ENCODE measurements at places on chromosomes 5 and 9.

GRCh38 chr5:118069452-118069851, 918.9 kb downstream of the DTWD2 start:
- no peak for DNase-seq

DNA sequence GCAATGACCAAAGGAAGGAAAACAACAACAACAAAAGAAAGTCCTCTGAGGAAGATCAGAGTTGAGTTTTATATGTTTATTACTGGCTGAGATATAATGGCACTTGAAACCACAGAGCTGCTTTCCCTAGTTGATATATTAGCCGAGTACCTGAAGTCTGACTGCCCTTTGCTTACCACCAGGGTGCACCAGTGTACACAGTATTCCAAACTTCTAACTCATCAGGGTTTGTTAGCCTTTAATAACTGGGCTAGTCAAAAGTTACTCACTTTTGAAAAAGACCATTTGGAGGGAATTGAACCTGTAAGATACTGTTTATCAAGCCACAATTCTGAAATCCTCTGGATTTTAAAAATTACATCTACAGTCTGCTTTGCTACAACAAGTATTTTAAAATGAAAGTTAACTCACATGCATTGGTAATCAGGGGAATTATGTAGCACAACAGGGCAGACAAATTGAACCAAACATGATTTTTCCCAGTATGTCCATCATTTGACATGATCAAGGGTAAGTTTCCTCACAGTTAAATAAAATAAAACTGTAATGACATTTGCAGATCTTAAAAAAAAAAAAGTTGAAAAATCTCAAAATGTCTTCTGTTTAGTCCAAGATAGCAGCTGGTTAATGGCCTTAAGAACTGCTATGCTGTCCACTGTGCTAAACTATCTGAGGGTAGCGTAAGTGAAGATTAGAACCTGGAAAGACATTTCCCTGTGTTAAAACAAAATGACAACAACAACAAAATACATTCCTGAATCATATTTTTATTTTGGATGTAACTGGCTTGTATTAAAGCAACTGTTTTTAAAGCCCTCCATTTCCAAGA, 57.3 kb upstream of the C6 start:
- DNase-seq, result no peak

GRCh38 chr5:96347502-96348292, 85.4 kb downstream of the PCSK1 start:
- DNase-seq, result no peak

DNA sequence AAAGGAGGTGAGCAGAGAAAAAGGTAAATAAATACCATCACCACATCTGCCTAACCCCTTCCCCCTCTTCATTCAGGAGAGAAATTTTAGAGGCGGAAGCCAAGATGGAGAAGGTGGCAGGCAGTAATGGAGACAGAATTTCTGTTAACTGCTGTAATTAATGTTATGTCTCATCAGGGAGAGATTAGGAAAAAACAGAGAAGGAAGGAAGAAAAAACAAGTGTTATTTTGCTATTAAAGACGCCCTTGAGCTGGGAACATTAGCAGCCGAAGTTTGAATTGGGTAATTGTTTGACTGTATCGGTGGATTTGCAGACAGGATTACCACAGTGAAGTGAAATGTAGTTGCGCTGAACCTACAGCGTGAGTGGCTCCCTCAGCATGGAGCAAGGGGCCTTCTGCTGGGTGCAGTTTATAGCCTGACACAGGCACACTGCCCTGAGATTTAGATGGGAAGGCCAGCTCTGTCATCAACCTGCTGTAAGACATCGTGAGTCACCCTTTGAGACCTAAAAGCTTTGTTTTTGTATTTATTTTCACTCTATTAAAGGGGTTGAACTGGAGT, 136.3 kb downstream of the ASTN2 start:
- no peak for DNase-seq

- no peak for DNase-seq
These were observed 5.8 kb upstream of the LHFPL2 start for GRCh38 chr5:78654386-78654785.

- no peak for DNase-seq
These were observed 28.4 kb downstream of the PSAT1 start for GRCh38 chr9:78325343-78325742.

DNA sequence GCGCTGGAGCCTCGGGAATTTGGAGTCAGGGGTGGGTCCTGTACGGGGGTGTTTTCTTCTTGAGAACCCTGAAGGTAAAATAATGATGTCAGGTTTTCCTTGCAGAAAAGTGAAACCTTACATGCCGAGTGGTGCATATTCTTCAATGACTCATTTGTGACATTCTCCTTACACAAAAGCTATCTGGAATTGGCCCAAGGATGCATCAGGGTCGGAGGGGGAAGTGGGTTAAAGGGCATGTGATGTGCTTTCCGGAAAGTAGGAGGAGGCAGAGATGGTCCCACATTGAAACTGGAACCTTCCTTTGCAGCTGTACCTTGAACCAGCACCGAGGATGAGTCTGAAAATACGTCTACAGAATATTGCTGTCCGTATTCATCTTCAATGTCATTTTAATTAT, 411.2 kb upstream of the IRX4 start:
- no peak for DNase-seq

GRCh38 chr9:99433095-99433494, 211.0 kb downstream of the SEC61B start:
- no peak for DNase-seq

DNA sequence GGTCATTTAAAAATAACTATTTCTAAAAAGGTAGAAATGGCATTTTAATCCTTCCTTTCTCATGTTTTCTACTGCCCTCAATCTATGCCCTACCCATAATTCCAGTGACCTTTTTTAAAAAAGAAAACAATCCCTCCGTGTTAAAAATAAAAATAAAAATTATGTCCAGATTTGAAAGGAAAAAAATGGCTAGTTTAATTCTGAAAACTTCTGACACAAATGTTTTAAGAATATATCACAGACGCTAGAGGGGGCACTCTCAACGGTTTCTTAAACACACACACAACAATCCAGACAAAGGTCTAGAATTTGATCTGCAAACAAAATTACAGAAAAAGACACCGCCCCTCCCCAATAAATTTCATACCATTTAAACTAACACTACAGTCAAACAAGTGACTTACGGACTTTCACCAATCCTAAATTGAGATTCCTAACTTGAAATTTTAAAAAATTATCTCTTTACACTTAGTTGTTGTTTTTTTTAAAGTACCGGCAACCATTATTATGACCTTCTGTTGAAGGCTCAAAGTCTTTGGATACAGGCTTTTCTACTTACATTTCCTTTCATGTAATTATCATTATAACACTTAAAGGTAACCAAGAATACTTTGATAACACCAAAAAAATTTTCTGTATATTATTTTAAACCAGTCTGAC, 38.2 kb downstream of the CLINT1 start:
- no peak for DNase-seq

GRCh38 chr9:106930477-106930876, 67.5 kb downstream of the ZNF462 start:
- no peak for DNase-seq

- no peak for DNase-seq
These were observed 135.3 kb upstream of the RPS23 start for GRCh38 chr5:82413302-82414040.
